Body of pancreas (tissue), 4 donors: ENCODE measurements at places on chromosomes 7 and 10.

DNA sequence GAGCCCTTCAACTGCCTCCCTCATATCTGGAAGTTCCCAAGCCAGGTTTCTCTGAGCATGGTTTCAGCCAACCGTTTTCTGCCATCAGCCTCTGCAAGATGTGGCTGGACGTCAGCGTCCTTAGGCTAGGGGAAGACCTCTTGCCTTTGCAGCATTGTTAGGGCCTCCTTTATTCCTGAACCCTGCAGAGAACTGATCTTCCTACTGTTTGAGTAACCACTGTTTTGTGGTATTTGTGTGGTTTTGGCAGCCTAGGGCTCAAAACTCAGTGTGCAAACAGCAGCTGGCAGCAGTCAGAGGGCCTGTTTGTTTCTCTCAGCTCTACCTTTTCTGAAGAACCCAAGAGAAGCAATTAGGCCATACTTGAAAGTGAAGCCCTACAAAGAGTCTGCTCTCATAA, 83.4 kb upstream of the SEMA3E start:
- no peak for DNase-seq

DNA sequence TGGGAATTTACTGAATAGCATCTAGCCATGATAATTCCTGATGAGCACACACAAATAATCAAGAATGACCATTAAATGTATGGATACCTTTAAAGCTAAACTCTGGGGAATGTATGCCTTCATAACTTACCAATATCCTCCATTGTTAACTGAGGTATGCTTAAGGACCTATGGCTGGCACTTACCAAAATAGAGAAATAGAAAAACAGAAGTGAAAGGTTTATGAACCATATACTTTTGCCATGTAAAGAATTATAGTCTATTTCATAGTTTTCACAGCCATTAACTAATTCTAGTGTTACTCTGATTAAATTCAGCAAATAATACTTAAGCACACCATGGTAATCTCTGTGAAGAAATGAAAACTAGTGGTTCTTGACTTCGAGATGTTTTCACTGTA, 1360.6 kb upstream of the LRRTM3 start:
- DNase-seq, result no peak

- peak; percentile 49 for DNase-seq
Observed at GRCh38 chr10:113982769-113983168, 60.9 kb upstream of the ADRB1 start.

GRCh38 chr7:126442908-126443307, 809.8 kb downstream of the GRM8 start:
- no peak for DNase-seq

DNA sequence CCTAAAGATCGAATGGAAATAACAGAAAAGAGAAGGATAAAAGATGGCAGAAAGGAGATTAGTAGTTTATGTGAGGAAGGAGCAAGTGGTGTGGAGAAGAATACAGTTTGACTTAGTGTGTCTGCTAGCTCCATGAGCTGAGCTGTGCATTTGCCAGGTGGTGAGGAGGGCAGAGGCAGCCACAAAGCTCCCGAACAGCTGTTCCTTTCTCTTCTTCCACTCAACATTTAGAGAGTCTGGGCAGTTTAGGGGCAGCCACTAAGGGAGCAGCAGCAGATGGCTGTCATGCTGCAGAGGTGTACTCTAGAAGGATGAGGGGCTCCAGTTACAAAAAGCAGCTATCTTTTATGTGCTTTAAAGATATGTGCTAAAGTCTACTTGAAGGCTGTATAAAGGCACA, 674.4 kb downstream of the GRM8 start:
- DNase-seq, result no peak

DNA sequence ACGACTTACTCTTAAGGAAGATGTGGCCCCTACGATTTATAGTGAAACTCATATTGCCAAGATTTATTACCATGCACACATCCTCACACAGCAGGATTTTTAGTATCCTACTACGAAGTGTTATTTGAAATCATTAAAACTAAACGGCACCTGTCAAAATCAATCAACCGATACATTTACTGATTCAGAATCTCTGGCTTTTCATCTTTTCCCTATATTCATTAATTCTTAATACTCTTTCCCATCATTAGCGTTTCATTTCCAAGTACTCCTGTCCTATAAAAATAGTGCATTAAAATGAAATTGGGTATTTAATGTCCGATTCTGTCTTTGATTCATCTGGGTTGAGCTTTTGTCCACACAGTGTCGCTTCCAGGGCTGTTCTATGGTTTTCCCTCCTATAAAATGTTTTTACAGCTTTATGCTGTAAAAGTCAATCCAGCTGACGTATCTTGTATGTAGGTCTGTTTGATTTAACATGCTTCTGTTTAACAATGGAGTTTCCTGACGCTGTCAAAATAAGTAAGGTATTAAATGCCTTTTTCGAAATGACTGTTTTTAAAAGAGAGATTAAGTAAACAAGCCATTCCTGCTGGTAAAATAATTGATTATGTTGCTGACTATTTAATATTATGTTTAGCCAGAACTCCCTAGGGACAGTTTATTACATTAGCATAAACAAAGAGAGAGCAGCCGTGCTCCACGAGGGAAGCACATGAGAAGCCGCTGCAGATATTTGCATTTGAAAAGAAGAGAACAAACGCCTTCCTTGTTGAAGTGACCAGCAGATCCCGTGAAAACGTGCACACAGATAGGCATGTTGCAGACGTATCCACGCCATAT, 22.3 kb upstream of the SFMBT2 start:
- DNase-seq, result peak; percentile 19

- no peak for DNase-seq
Observed at GRCh38 chr7:137932881-137933269, 69.0 kb downstream of the CREB3L2 start.

GRCh38 chr10:132463333-132464255, 66.6 kb downstream of the PWWP2B start:
- DNase-seq, result no peak

GRCh38 chr7:71144963-71145362, 13.0 kb downstream of the GALNT17 start:
- no peak for DNase-seq

DNA sequence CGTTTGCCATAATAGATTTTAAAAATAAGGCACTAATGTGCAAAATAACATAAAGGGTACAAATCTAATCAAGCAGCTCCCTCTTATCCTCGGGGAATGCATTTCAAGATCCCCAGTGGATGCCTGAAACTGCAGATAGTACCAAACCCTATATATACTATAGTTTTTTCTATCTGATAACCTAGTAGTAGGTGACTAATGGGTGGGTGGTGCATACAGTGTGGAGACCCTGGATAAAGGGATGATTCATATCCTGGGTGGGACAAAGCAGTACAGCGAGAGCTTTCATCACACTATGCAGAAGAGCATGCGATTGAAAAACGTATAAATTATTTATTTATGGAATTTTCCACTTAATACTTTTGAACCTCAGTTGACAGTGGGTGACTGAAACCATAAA, 464.5 kb downstream of the GRID1 start:
- DNase-seq, result no peak
